ENCODE measurements at places on chromosomes 4 and X. TPM values are rescaled to one million over a fixed set of nuclear protein-coding genes. Genes with fewer than 3 reads are reported as not detected.

DNA sequence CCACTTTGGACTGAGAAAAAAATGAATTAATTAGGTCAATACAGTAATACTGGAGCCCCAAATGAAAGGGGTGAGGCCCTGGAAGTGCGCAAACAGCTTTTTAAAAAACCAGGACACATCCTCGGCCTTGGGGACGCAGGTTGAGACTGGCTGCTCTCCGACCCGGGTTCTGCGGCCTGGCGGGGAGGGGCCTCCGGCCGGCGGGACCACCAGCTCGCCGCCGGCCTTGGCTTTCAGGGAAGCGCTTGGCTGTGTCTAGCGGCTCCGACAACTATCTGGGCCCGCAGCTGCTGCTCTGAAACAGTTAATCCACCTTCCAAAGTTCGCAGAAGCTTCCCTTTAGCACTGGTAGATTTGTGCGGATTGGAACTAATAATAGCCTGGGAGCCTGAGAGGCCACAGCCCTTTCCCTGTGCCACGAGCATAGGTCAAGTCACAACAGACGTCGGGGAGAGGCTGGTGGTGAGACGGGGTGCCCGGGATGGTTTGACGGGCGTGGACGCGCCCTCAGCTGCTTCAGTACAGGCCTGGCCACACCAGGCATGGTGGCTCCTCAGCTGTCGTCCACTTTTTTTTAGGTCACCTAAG, 1.1 kb upstream of the SEL1L3 start:
- H3K36me3 ChIP-seq, result no peaks in the 10 kb centered on the region
- no peaks in the 10 kb centered on the region for H3K27me3 ChIP-seq
- peak; percentile 17 for DNase-seq
- peaks cover 30% of the 10 kb centered on the region for H3K4me1 ChIP-seq
- no peak overlapping the region for H3K4me3 ChIP-seq

GRCh38 chrX:133290076-133290475, 71.9 kb upstream of the TFDP3 start:
- no peak overlapping the region for H3K4me3 ChIP-seq
- DNase-seq, result no peak
- H3K27me3 ChIP-seq, result no peaks in the 10 kb centered on the region
- no peaks in the 10 kb centered on the region for H3K36me3 ChIP-seq
- no peak overlapping the region for H3K27ac ChIP-seq

GRCh38 chr4:39363773-39364393, 2.3 kb downstream of the RFC1 start:
- H3K36me3 ChIP-seq, result peaks cover 5% of the 10 kb centered on the region
- H3K4me3 ChIP-seq, result no peak overlapping the region
- no peak for DNase-seq
- H3K4me1 ChIP-seq, result peaks cover 11% of the 10 kb centered on the region
- no peak overlapping the region for H3K27ac ChIP-seq

- H3K36me3 ChIP-seq, result no peaks in the 10 kb centered on the region
- no peaks in the 10 kb centered on the region for H3K4me1 ChIP-seq
- H3K27me3 ChIP-seq, result no peaks in the 10 kb centered on the region
- peak overlapping the region; percentile 42 for H3K4me3 ChIP-seq
- peak overlapping the region; percentile 68 for H3K27ac ChIP-seq
Measured at GRCh38 chrX:39613997-39614679, 483.6 kb downstream of the BCOR start.

DNA sequence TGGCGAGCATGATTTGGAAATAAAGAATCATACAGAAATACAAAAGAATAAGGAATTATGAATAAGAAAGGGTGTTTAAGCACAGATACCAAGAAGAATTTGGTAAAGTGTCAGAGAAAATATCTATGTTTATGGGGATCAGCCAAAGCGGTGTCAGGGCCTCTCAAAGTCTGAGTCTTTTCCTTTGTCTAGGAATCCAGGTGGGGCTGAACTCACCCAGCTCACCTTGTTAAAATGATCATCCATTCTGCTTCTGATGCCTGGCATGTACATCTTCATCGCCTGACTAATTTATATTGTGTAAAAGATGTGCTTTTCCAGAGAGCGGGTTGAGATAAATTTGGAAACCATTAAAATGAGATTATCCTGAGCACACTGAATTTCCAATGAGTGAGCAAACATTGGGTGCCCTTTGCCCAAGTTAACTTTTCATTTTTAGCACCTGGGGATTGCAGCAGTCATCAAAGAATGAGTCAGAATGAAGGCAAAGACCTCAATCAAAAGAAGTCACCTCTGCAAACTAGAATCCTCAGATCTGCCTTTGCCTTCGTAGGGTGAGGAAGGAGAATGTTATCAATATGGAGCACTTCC, 141.9 kb upstream of the ANXA3 start:
- DNase-seq, result no peak
- no peak overlapping the region for H3K4me3 ChIP-seq
- no peaks in the 10 kb centered on the region for H3K4me1 ChIP-seq
- peaks cover 3% of the 10 kb centered on the region for H3K36me3 ChIP-seq
- H3K27me3 ChIP-seq, result no peaks in the 10 kb centered on the region

DNA sequence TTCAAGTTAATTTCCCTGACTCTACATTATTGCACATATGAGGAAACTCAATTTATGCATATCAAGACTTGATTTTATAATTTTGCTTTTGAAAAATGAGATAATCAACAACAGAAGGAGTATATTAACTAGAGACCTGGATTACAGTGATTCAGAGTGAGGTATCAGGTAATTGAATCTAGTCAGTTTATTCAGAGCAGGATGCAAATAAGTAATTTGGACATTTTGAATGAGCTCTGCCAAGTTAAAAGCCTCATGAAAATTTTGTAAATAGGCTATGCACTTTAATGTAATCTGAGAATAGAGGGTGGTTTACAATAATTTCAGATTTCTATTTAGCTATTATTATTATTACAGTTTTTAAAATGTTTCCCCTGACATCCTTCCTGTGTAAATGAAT, 203.7 kb upstream of the EMCN start:
- no peaks in the 10 kb centered on the region for H3K4me1 ChIP-seq
- no peak overlapping the region for H3K4me3 ChIP-seq
- DNase-seq, result no peak
- H3K36me3 ChIP-seq, result no peaks in the 10 kb centered on the region

DNA sequence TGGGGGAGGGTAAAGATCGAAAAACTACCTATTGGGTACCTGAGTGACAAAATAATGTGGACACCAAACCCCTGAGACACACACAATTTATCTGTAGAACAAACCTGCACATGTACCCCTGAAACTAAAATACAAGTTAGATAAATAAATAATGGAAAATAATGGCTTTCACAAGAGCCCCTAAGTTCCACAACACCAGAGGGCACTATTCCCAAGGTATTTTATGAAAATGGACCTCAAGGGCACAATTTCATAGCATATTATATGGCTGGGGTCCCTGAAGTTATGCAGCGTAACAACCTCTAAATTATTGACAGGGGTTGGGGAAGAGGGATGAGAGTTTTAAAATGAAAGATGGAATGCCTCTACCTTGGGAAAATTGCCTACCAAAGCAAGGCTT, 81.3 kb upstream of the TMEM33 start:
- no peaks in the 10 kb centered on the region for H3K4me1 ChIP-seq
- no peak for DNase-seq
- H3K27me3 ChIP-seq, result no peaks in the 10 kb centered on the region
- no peak overlapping the region for H3K4me3 ChIP-seq
- no peak overlapping the region for H3K27ac ChIP-seq

DNA sequence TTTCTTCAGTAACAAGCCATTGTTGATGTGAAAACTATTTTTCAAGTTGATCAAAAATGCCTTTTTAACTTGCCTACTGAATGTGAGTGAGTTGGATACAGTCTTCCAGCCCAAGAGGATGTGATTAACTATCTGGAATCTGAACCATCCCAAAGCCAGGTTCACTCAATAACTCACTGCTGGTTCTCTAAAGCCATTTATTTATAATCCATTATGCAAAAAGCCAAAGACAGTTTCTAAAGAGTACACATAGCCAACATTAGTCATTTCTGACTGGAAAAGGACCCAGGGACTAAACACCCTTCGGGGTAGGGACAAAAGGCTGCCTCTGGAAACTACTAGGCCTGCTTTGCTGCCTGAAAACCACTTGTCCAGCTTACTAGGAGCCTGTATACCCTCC, 109.6 kb downstream of the SHROOM4 start:
- H3K27me3 ChIP-seq, result no peaks in the 10 kb centered on the region
- no peaks in the 10 kb centered on the region for H3K36me3 ChIP-seq
- H3K27ac ChIP-seq, result no peak overlapping the region
- DNase-seq, result no peak
- peaks cover 48% of the 10 kb centered on the region for H3K4me1 ChIP-seq

DNA sequence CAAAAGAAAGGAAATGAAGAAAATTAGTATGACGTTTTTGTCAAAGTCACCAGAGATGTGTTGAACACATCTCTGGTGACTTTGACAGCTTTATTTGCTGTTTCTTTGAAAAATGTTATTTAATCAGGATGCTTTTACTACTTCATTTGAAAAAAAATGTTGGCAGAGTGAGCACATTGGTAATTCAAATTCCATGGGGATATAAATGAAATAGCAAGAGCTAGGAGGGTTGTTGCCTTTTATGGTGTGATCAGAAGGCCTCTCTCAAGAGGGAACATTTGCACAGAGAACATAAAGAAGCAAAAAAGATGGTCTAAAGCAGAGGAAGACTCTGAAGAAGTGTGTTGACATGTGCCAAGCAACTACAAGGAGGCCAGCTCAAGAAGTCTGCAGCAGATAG, 46.6 kb upstream of the CXCL8 start:
- H3K27ac ChIP-seq, result no peak overlapping the region
- no peak for DNase-seq
- peaks cover 14% of the 10 kb centered on the region for H3K4me1 ChIP-seq
- H3K27me3 ChIP-seq, result no peaks in the 10 kb centered on the region
- H3K36me3 ChIP-seq, result no peaks in the 10 kb centered on the region
- H3K4me3 ChIP-seq, result no peak overlapping the region

DNA sequence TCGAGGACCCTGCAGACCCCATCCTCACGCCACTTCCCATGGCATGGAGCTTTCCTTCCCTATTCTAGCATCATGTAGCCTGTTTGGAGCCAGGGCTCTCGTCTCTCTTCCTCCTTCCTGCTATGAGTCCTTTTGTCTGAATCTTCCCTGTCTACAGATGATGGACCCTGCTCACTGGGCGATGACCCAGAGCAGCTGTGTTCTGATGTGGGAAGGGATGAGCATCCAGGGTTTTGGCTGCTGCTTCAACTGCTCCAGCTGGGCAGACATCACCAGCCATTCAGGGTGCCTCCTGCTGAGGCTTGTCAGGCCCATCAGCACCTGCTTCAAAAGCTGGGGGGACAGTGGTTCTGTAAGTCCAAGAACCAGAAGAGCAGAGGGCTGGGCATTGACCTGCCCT, 3.2 kb upstream of the CCKAR start:
- H3K4me3 ChIP-seq, result no peak overlapping the region
- no peaks in the 10 kb centered on the region for H3K4me1 ChIP-seq
- H3K36me3 ChIP-seq, result no peaks in the 10 kb centered on the region

DNA sequence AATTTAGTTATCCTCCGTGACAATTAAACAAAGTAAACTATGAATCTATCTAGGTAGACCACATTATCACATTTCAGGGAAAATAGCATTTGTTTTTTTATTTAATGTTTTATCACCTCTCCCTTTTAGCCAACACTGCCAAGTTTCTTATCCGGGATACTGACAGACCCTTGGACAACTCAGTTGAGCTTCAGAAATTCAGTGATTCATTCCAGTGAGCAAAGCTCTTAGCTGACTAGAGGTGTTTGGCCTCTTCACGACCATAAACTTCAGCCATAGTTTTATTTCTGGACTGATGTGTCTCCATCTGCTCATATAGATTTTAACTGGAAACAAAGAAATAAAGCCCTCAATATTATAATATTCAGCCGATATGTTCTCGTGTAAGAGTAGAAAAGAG, 15.2 kb downstream of the SLITRK2 start:
- no peak overlapping the region for H3K27ac ChIP-seq
- H3K4me1 ChIP-seq, result no peaks in the 10 kb centered on the region
- H3K4me3 ChIP-seq, result no peak overlapping the region
- H3K27me3 ChIP-seq, result no peaks in the 10 kb centered on the region
- no peaks in the 10 kb centered on the region for H3K36me3 ChIP-seq
- DNase-seq, result no peak

- H3K36me3 ChIP-seq, result no peaks in the 10 kb centered on the region
- H3K4me1 ChIP-seq, result peaks cover 4% of the 10 kb centered on the region
- DNase-seq, result no peak
- H3K4me3 ChIP-seq, result no peak overlapping the region
Measured at GRCh38 chr4:107815158-107815557, 9.6 kb upstream of the SGMS2 start.

DNA sequence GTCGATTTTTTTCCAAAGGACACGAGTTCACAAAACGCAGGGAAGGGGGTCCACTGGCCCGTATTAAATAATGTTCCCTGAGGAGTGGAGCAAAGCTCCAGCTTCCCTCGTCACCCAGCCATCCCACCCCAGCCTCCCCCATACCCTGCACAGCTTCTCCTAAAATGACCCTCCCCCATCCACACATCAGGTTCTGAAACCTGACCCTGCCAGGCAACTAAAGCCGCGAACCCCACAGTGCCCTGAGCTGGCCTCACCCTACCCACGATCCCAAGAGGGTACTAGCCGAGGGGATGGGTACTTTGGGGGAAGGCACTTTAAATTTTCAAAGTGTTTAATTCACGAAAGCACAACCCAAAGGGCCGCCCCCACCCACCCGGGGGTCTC, 634 bp downstream of the APOO start:
- peak overlapping the region; percentile 71 for H3K4me3 ChIP-seq
- DNase-seq, result peak; percentile 52
- H3K36me3 ChIP-seq, result no peaks in the 10 kb centered on the region
- no peaks in the 10 kb centered on the region for H3K27me3 ChIP-seq
- H3K27ac ChIP-seq, result peak overlapping the region; percentile 90

GRCh38 chr4:165458471-165458870, 79.7 kb downstream of the CPE start:
- DNase-seq, result no peak
- H3K27me3 ChIP-seq, result no peaks in the 10 kb centered on the region
- no peaks in the 10 kb centered on the region for H3K36me3 ChIP-seq
- no peaks in the 10 kb centered on the region for H3K4me1 ChIP-seq
- H3K27ac ChIP-seq, result no peak overlapping the region

DNA sequence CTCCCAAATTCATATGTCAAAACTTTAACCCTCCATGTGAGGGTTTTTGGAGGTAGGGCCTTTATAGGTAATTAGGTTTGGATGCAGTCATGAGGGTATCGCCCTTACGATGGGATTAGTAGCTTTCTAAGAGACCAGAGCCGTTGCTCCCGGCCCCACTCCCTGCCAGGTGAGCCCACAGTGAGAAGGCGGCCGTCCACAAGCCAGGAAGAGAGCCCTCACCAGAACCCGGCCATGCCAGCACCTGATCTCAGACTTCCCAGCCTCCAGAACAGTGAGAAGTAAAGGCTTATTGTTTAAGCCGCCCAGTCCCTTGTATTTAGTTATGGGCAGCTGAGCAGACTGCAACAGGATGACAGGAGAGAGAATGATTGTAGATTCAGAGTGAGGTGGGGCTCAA, 40.8 kb downstream of the DCTD start:
- no peaks in the 10 kb centered on the region for H3K4me1 ChIP-seq
- no peak for DNase-seq
- no peaks in the 10 kb centered on the region for H3K36me3 ChIP-seq
- no peak overlapping the region for H3K27ac ChIP-seq

IL3RA gene
- not detected for total RNA-seq

PPEF2 gene
- total RNA-seq, result not detected

H2BW2 gene
- not detected for total RNA-seq

CYSLTR1 gene
- total RNA-seq, result 0.36 TPM

PDE5A gene
- total RNA-seq, result 4.3 TPM

SPCS3 gene
- 63.9 TPM for total RNA-seq

HTR2C gene
- total RNA-seq, result 0.05 TPM

RHOXF2 gene
- not detected for total RNA-seq

PDE6B gene
- 0.03 TPM for total RNA-seq

All from SJCRH30 (cell line).